Stimulated activated CD8-positive, alpha-beta memory T cell treated with anti-CD3 and anti-CD28 coated beads, Interleukin-4, amount 100 ng/mL, for 48 hours (primary cell): ENCODE measurements at places on chromosomes 2 and 18.
A peak's percentile ranks its signal among the peaks of the same experiment; 100 is the strongest.

- no peak for DNase-seq
Observed at GRCh38 chr18:55420665-55421307, 167.2 kb downstream of the TCF4 start.

DNA sequence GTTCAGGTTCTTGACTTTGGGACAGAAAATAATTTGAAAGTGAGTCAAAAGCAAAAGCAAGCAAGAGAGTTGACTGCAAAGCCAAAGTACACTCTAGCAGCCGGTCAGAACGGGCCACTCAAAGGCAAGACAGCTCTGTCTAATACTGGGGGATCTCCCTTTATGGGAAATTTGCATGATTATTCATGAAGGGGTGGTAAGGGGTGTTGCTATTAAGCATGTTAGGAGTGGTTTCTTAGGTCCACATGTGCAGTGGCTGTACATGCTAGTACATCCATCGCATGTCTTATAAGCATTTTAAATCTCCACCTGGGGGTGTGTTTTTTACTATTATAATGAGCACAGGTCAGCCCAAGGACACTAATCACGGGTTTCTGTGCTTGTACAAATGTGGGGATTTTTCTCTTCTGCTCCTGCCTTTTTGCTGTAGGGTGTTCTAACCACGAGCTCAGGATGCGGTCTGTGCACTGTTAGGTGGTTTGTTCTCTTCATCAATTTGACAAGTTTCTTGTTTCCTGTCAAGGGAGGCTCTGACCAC, 60.2 kb upstream of the SPP2 start:
- peak; percentile 58 for DNase-seq

GRCh38 chr2:236763857-236764256, 194.2 kb downstream of the ACKR3 start:
- no peak for DNase-seq

DNA sequence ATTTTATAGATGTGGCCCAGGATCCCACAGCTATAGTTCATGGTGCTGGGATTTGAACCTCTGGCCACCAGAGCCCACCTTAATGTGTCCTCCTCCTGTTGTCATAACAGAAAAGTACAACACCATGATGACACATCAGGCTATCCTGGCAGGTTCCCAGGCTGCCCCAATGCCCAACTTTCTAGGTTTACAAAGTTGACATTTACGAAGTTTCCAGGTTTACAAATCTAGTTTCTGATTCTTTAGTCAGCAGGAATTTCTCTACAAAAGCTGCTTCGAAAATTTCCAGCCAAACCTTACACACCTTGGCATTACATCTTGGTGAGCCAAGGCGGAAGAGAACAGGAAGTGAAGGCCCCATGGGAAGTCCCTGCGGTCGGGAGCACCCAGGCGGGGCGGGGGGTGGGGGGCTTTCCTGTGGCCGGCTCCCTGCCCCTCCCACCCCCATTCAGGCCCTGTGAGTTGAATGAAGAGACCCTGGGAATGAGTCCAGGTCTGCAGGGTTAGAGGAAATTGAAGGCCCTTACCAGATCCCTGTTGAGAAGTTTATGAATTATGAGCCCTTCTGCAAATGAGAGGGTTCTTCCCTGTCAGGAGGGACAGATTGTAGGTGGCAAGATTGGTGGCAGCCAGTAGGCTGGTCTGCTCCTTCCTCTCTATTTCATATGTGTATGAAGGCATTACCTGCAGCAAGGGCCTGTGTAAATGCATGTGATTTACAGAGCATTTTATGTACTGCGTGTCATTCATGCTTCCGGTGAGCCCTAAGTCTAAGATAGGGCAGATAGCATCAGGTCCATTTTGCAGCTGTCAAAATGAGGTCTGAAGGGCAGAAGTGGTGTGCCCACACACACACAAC, 11.1 kb upstream of the IL1RN start:
- no peak for DNase-seq

DNA sequence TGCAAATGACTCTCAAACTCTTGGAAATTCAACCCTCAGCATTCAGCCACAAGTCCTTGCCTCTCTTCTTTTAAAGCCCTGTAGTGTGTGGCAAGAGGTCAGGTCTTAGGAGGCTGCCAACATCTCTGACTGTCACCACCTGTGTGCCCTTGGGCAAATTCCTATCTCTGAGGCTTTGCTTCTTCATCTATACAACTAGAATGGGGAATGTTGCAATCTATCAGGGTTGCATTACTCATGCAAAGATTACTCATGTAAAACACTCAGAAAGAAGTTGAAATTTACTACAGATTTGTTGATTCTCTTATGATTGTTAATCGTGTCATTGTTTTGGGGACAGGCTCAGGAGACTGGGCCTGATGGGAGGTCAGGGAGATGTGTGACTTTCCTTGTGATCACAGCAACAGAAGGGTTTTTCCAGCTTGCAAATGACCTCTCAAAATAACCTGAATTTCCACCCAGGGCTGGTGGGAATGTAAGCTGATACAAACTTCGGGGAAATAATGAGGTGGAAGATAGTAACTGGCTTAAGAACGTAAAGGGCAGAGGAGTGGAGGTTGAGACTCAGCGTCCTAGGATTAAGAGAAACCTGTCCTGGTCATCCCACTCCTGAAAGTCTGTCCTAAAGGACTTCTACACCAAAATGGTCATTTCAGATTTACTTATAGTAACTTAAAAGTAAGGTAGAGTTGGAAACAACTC, 32.1 kb upstream of the SIGLEC15 start:
- DNase-seq = no peak

DNA sequence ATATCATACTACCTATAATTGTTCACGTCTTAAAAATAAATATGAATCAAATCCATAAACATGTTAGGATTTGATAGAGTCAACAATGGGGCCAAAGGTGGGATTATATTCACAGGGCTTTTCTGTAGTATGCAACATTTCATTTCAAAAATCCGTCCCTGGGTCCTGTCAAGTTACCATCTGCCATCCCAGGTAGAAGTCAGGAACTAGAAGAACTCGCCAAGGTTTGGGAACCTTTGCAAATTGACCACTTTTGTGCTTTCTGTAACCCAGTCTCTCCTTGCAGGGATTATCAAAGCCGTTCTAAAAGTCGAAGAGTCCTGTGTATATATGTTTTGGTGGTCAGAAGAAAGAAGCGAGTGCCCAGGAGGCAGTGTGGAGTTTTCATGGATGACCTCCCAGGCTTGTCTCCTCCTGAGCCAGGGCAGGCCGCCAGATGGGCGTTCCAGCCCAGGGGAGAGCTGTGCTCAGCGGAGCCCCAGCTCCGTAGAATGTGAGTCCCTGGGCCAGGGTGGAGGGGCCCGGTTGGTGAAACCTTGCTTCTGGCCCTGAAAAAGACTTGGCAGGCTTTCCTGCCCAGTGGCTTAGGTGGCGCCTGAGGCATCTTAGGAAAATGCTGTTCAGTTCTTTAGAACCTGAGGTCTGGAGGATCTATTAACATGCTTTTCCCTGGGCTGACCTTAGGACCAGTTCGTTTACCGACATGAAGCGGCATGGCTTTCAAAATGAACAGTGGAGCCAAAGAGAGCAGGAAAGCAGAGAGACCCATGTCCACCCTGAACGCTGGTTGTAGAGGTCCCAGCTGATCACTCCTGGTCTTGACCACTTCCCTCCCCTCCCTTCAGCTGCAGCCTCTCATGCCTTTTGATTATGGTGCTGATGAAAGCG, 69.2 kb downstream of the LONRF2 start:
- DNase-seq = no peak

DNA sequence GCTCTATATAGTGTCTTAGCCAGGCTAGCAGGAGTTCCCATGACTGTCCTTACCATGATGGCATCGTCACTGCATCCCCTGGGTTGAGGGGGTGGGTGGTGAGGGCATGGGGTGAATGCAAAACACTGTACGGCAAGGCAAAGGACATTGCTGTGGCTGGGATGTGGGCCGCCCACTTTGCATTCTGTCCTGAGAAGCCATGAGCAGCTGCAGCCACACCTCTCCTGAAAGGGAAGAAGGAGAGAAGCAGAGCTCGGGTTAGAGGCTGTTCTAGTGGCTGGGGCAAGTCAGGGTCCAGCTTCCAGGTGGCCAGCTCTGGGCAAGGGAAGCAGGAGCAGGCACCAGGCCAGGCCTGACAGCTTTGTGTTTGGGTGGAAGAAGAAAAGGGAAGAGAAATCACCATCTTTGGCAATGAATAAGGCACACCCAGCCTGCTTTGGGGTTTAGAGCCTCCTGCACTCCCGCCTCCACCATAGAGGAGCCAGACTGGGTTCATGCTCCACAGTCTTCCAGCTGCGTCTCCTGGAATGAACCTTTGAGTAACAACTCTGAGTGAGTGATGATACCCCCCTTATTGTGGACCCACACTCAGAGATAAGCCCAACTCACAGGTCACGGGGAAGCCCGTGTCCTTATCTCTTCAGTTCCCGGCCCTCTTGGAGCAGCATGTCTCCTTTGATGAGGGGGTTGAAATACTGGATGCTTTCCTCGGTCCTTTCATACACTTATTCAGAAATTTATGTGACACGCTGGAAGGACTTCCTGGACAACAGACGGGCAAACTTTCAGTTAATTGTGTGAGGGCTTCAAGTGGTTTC, 63.4 kb downstream of the INPP4A start:
- no peak for DNase-seq

GRCh38 chr2:64019975-64020528, 824 bp upstream of the VPS54 start:
- no peak for DNase-seq

GRCh38 chr2:11368059-11368572, 23.7 kb upstream of the ROCK2 start:
- DNase-seq = no peak

- no peak for DNase-seq
Observed at GRCh38 chr2:106130251-106130998, 63.7 kb downstream of the UXS1 start.

DNA sequence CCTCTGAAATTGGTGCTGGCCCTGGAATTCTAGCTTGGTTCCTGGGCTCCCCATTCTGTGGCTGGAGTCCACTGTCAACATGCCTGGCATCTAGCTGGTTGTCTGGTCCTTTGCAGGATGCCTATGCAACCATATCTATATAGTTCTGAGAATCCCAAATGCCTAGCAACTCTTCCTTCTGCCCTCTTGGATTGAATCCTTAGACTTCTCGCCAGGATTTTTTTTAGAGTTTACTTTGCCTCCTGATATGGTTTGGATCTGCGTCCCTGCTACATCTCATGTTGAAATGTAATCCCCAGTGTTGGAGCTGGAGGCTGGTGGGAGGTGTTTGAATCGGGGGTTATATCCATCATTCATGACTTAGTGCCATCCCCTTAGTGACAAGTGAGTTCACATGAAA, 65.0 kb upstream of the LYPD1 start:
- no peak for DNase-seq

- DNase-seq = no peak
Observed at GRCh38 chr2:66634784-66635183, 199.9 kb downstream of the MEIS1 start.

DNA sequence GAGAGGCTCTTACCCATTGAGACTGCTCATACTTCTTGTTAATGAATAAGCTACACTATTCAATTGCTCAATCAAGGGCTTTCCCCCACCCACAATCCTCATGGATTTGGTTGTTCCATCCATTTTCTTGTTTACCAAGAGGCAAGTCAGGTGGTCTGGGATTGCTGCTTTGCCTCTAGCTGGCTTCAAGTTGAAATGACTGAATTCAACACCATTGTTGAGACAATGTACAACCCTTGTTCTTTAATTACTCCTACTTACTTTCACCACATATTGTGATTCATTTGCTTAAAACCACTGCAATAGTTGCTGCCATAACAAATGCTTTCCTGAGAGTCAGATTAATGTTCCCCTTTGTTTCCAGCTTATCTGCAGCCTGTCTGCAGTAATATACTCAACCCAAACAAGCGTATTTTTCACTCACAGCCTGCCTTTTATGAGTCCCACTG, 532.2 kb downstream of the RIT2 start:
- DNase-seq = no peak

DNA sequence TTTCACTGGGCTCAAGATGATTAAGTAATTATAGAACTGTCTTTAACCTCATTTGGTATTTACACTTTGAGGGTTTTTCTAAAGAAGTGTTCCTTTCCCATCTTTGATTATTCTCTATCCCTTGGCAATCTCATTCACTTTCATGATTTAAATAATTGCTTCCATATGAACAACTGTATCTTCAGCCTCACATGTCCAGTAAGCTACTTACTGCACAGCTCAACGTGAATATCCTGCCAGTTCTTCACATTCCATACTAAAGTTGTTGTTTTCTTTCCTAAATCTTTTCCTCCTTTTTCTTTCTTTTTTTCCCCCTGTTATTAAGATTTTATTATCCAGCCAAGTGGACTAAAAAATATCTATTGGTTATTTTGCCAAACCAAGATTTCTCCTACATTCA, 37.7 kb downstream of the ZC3H15 start:
- no peak for DNase-seq

DNA sequence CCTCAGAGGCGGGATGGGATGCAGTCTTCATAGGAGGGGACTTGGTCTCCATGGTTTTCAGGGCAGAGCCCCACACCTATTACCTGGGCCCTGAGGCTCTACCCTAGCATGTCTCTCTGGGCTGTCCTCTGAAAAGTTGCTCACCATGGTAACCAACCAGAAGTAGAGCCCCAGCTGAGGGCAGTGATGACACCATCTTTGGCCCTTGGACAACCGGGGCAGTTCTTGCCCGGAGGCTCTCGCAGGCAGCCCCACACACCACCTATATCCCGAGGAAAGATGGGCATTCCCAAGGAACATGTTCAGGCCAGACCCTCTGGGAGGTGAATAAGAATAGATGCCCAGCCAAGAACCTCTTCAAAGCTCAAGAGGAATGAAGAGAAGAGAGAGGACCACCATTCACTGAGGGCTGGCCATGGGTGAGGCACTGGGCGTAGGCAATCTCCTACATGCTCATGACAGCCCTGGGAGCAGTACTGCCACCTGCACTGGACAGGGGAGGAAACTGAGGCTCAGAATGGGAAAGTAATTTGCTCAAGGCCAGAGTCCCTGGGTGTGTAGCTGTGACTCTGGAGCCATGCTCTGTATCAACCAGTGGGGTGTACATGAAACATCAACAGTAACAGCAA, 72.5 kb downstream of the HS1BP3 start:
- DNase-seq = no peak

DNA sequence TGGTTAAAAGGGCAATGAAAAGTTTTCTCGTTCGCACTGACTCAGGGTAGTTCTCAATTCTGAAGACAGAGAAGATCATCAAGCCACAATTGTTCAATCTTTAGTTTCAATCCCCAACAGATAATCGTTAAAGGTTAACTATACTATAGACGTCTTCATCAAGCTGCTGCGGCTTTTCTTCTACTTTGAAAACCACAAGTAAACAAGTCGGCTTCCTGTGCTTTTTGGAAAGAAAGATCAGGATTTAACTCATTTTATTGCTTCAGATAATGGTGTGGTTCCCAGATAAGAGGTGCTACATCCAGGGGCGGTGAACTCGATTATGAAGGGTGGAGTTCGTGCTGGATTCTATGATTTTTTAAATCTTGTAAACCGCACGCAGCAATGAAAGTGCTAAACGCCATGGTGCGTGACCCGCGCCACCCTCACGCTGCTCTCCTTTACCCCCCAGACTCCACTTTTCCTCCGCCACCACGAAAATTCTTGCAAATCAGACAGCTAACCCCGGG, 545 bp upstream of the CDCA7 start:
- no peak for DNase-seq

- DNase-seq = no peak
Observed at GRCh38 chr2:166463640-166464039, 30.4 kb downstream of the SCN7A start.

DNA sequence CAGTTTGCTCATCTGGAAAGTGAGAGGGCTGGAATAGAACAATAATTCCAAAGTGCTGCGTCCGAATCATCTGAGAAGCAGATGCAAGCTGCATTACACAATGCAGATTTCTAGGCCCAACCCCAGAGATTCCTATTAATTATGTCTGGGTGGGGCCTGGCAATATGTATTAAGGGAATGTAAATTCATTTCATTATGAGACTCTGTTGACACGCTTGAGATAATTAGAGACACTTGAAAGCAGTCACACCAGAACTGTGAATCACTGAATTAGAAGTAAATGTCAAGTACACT, 54.7 kb upstream of the HK2 start:
- DNase-seq = no peak
